ENCODE measurements at places on chromosomes 3 and 15.
A peak's percentile ranks its signal among the peaks of the same experiment; 100 is the strongest.

DNA sequence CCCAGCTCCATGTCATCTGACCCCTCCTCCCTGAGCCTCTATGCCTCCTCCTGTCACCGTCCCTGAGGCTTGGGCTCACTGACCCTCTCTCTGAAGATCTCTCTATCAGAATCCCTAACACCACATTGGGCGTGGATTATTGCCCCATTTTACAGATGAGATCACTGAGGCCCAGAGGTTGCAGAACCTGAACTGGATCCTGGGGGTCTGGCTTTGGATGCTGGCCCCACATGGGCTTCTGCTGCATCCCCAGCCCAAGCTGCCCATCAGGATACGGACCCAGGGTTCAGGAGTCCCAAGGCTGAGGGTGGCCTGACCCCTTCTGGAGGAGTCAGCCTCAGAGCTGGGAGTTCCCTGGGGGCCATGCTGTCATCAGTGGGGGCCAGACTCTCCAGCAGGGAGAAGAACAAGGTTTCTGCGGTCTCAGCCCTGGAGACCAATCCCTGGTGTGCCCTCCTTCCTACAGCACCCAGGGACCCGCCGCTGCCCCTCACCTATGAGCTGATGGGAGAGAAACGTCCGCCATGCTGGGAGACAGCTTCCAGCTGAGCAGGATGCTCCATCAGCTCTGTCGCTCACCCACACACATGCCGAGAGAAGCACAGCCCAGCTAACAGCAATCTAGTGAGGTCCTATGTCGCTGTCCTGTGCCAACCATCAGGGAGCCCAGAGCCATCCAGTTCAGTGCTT lies 273.1 kb downstream of the UACA start:
- DNase-seq: no peak

- no peak for DNase-seq
These were observed 30.3 kb upstream of the FSTL1 start for GRCh38 chr3:120481081-120481480.

DNA sequence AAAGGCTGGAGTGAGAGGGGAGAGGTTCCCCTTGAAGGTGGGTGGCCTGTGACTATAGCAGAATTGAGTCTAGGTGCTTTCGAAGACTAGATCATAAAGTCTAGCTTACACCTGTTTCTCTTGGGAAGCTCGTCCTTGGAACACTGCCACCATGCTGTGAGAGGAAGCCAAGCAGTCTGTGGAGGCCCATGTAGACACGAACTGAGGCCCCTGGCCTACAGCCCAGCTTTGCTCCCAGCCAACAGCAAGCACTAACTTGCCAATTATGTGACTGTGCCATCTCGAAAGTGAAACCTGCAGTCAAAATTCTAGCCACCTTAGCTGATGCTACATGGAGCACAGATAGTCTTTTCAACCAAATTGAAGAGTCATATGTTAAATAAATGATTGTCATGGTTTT lies 190.5 kb upstream of the NECTIN3 start:
- DNase-seq: peak; percentile 13

- DNase-seq: no peak
These were observed 881.4 kb upstream of the ROBO1 start for GRCh38 chr3:80649170-80649569.

DNA sequence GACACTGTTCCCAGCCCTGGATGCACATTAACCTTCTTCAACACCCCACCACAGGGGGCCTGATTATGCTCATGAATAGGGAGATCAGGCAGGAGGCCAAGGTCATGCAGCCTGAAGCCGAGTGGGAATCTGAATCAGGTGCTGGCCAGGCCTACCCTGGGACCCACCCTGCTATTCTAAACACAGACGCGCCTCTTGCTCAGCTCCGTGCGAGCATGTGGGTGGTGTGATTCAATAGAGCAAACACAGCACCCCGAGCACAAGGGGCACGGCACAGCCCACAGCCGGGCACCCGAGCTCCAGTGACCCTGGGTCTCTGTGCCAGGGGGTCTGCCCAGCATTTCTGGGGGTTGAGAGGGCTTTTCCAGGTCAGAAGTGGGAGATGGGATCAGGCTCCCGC lies 24.6 kb upstream of the GRIP2 start:
- DNase-seq: no peak

DNA sequence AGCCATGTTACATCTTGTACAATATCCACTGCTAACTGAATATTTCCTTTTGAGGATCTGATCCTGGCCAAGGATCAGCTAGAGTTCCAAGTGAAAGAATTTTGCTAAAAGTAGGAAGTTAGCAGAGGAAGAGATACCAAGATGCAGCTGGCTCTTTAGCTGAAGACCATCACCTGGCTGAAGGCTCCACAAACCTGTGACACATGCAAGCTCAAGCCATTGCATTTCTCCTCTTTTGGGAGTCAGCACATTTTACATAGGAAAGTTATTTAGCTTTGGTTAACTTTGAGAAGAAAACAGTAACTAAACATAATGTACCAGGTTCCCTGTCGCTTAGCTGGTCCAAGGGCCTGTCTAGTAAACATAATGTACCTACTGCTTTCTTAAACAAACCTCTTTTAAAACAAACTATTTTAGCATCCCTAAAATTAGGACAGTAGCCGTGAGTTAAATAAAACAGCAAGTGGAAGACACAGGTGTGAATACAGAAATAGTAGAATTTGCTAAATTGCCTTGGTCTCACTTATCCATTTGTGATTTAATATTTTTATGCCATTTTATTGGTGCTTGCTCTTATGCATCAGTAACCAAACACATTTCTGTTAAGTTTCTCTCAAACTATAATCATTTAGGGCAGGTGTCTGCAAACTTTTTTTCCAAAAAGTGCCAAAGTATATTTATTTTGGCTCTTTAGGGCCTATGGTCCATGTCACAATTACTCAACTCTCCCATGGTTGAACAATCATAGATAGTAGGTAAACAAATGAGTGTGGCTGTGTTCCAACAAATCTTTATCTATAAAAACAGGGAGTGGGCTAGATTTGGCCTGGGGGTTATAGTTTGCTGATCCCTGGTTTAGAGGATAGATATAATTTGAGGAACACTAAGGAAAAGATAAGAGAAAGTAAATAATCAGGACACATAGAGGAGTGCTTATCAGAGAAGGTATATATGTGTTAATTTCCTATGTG lies 11.2 kb downstream of the GCSAM start:
- no peak for DNase-seq

DNA sequence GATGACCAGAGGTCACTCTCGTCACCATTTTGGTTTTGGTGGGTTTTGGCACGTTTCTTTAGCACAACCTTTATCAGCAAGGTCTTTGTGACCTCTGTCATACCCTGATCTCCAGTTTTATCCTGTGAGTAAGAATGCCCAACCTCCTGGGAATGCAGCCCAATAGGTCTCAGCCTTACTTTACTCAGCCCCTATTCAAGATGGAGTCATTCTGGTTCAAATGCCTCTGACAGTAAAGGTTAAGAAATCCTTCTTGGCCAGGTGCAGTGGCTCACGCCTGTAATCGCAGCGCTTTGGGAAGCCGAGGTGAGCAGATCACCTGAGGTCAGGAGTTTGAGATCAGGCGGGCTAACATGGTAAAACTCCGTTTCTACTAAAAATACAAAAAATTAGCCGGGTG lies 3.2 kb upstream of the ATG7 start:
- no peak for DNase-seq

DNA sequence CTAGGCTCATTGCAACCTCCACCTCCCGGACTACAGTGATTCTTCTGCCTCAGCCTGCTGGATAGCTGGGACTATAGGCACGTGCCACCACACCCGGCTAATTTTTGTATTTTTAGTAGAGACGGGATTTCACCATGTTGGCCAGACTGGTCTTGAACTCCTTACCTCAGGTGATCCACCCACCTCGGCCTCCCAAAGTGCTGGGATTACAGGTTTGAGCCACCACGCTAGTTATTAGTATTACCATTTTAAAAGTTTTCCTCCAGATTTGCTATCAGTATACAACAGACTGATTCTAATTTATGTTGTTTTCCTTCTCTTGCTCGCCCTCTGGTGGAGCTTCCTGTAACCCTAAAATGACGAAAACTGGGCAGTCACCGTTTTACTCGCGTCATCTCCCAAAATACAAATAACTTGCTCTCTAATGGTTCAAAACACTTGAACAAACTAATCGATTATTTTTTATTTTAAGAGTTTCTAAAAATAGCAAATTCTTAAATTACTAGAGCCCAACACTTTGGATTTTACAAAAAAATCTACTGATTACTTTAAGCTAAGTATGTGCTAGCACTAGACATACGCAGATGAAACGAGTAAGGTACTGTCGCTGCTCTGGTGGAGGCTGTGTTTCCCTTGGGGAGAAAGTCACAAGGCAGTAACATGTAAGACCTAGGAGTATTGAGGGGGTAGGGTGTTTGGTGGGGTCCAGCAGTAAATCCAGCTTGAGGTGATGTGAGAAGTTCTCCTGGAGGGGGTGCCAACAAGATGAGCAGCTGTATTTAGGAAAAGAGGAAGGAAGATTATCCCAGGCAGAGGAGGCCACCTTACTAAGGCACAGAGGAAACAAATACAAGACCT lies 203.3 kb downstream of the MBNL1 start:
- DNase-seq: no peak

DNA sequence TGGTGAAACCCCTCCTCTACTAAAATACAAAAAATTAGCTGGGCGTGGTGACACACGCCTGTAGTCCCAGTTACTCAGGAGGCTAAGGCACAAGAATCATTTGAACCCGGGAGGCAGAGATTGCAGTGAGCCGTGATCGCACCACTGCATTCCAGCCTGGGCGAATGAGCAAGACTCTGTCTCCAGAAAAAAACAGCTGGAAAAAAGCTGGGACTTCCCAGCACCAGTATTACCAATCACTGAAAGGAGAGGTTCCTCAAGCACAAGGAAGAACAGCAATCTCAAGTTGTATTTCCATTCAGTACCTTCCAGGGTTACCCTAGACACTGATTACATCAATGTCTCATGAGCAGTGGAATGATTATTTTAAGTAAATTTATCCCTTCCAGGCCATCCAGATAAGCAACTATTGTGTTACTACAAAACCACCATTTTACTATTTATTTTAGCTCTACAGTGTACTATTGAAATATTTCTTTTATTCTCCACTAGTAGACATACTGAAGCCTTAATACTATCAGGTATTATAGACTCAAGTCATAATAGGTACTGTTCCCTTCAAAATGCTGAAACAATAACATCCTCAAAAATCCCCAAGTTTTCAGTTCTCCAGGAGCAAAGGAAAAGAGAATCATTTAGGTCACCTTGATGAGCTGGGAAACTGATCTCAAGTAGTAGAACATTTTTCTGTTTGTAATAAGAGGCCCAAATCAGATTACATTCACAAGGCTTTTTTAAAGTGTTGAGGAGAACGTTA lies 54.8 kb upstream of the VGLL4 start:
- DNase-seq: no peak

GRCh38 chr3:57841818-57842217 lies 85.7 kb downstream of the SLMAP start:
- DNase-seq: no peak

GRCh38 chr15:85737061-85737460 lies 57.7 kb downstream of the KLHL25 start:
- DNase-seq: no peak

DNA sequence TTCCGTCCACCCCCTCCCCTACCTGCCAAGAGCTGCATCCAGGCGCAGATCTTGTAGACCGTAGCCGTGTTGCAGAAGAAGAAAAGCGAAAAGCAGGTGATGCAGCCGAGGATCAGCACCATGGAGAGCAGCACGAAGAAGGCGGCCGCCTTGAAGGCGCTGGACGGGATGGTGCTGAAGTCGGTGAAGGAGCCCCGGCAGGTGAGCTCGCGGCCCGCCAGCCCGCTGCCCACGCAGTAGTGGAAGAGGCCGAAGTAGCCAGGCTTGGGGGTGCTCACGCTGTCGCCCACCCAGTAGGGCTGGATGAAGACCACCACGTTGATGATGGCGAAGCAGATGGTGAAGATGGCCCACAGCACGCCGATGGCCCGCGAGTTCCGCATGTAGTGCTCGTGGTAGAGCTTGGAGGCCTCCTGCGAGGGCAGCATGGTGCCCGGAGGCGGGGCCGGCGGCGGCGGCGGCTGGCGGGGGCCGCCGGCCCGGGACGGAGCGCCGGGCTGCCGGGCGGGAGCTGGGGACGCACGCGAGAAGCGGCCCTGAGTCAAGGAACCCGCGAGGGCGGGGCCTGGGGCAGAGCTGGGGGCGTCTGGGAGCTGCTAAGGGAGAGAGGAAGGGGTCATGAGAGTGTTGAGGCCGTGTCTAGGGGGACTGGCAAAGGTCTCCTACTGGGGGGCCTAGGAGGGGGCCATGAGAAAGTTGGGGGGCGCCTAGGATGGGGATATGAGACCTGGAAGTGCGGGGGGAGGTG lies 1.2 kb downstream of the LHFPL4 start:
- DNase-seq: no peak

- no peak for DNase-seq
These were observed 96.5 kb downstream of the ARHGEF26 start for GRCh38 chr3:154217671-154218070.

- no peak for DNase-seq
These were observed 19.8 kb downstream of the ST3GAL6 start for GRCh38 chr3:98782824-98783500.

- no peak for DNase-seq
These were observed 6.2 kb downstream of the PPARG start for GRCh38 chr3:12294885-12295580.
